Brain (organoid and tissue), 16 donors: ENCODE measurements at places on chromosomes 5 and 9.
A peak's percentile ranks its signal among the peaks of the same experiment; 100 is the strongest.

DNA sequence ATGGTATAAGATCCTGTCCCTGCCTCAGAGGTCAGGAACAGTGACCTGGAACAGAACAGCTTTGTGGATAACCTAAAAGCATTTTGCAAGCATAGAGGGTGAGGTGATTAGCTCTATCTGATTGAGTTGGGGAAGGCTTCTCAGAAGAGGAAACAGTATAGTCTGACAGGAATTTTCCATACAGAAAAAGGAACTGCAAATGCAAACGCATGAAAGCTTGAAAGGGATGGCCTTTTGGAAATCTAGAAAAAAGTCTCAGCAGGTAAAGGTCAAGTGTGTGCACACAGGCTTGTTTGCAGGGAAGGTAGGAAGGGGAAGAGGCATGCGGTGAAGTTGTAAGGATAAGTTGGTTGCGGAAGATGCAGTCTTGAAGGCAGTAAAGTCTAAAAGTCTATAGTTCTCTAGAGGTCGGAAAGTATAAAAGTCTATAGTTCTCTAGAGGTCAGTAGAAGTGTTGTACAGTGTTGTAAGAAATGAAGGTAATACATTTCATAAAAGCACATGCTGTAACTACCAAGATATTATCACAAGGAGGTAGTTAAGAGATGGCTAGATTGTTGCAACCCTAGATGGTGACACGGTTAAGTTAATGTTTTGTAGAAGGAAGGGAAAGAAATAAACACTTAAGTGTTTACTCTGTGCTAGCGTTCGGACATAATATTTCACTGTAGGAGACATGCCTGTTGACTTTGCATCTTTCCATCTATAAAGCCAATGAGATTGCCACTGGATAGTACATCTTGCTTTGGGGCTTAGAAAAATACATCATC is 16.7 kb upstream of the HSPB3 start:
- DNase-seq: no peak

DNA sequence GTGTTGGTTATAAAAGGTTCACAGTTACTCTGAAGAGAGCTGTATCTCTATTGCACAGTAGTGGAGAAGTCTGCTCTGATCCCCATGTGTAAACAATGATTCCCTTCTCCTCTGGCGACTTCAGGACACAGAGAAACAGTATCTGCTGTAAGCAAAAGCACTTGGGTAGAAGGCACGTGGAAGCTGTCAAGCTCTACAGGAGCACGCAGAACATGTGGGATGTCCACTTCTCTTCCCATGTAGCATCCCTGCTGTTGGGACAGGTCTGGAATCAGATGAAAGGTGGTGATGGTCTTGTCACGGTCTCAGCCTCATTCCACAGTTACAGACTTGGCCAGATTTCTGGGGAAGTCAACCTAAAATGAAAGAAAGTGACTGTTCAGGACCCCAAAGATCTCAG is 9.4 kb upstream of the MAPK9 start:
- no peak for DNase-seq

DNA sequence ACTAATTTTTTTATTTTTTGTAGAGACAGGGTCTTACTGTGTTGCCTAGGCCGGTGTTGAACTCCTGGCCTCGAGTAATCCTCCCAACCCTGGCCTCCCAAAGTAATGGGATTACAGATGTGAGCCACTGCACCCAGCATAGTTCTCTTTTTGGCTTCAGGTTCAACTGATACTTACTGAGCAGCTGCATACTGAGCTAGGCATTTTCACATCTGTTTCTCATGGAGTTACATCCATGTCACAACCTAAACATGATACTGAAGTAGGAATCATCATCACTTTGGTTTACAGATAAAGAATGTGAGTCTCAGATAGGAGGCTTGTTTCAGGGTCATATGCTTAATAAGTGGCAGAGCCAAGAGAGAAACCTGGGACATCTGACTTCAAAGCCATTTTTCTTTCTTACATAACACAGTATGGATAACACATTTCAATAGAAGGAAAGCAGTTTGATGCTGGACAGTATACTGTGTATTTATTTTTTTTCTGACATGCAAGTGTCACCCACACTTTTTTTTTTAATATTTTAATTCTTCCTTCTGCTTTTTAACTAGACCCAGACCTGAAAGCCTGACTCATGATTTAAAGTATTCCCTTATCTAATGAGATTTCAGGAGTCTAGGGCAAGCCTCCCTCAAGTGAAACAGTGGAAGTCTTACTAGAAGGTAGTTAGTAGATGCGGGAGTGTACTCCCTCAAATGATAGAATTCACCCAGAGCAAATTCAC is 90.8 kb downstream of the HACD4 start:
- no peak for DNase-seq

DNA sequence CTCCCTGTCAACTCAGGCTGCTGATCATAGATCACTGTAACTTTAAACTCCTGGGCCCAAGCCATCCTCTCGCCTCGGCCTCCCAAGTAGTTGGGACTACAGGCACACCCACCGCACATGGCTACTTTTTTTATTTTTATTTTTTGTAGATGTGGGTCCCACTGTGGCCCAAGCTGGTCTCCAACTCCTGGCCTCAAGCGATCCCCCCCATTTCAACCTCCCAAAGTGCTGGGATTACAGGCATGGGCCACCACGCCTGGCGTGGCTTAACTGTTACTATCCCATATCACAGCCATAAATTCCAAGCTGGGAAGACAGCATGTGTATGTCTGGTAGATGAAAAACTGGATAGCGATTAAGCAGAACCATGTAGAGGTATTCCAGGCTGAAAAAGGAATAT is 1.0 kb downstream of the HDAC3 start:
- DNase-seq: no peak

DNA sequence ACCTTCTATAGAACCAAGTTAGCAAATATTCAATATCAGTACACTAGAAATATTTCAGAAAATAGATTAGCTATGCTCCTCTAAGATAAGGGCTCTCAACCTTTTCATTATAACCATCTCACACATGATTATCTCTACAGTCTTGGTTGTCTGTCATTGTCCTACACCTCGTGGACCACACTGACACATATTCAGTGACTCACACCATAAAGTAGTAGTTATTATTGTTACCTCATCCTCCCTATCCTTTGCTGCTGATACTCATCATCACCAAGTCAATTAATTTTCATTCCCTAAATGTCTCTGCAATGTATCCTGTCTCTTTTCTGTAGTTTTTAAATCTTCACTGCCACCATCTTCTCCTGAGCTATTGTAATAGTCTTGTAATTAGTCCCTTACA is 1309.2 kb upstream of the C9orf72 start:
- no peak for DNase-seq

DNA sequence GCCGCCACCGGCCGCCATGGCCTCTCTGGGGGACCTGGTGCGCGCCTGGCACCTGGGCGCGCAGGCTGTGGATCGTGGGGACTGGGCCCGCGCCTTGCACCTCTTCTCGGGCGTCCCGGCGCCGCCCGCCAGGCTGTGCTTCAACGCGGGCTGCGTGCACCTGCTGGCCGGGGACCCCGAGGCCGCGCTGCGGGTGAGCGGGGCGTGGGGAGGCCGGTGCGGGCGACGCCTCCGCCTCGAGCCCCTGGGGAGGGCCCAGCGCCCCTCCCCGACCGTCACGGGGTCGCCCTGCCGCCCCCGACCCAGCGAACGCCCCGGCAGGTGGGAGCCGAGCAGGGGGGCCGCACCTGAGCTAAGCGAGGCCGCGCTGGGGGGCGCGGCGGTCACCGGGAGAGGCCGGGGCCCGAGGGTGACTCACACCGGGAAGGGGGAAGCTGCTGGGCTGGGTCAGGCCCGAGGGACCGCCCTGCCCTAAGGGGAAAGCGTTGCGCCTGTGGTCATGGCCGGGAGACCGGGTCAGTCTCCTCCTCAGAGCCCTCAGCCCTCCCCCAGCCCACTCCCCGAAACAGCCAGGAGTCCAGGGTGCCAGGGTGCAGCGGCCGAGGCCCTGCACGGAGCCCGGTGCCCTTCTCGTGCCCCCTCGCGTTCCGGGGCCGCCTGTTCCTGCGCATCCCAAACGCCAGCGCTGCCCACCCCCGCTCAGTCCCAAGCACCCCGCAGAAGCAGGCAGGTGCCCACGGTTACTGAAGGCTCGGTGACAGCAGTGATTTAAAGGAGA is 510 bp downstream of the NOXA1 start:
- no peak for DNase-seq

DNA sequence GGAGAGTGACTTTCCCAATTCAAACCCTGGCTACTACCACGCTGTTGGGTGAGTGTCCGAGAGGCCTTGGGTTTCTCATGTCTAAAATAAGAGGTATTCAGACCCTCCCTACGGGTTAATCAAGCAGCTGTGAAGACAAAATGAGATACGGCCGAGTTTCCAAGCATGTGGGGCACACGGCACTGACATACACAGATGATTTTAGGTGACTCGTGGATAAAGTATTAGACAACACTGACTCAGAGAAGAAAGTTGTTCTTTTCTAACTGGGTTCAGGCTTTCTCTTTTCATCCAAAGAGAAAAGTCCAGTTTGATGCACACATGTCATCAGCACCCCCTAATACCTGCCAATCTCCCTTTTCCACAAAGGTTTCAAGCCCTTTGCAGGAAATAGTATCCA is 15.6 kb downstream of the FOXI1 start:
- no peak for DNase-seq

DNA sequence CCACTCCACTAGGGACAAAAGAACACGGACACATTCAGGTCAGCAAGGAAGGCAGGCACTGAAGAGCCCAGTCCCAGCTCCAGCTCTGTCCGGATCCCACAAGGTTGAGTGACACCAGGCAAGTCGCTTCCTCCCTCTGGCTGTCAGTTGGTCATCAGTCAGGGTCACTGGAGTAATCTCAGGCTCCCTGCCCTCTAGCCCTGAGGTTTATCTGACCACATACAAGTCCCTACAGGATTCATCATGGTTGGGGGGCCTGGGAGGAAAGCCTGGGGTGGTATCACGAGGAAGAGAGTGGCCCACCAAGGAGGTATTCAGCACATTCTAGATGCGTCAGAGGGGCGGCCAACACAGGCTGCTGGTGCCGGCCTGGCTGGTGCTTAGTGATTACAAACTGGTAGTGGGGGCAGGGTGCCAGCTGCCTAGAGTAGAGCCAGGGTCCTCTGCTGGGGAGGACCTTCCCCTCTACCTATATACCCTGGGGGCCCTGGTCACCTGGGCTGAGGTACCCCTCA is 81.5 kb downstream of the SHB start:
- DNase-seq: no peak

DNA sequence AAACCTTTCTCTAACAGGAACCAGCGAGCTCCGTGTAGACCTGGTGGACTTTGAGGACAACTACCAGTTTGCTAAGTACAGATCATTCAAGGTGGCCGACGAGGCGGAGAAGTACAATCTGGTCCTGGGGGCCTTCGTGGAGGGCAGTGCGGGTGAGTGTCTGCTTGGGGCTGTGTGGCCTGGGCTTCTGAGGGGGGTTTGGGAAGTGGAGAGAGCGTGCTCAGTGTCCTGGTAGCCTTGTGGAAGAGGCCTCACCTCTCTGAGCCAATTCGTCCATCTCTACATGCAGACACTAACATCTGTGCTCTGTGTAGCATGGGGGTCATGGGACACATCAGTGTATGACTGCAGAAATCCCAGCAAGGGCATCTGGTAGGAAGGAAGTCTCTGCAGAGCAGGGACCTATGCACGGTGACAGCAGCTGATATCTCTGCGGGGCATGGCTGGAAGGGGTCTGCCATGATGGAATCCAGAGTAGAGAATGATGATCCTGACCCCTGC is 5.9 kb downstream of the FCN2 start:
- no peak for DNase-seq

GRCh38 chr5:31921852-31922305 is 252.2 kb downstream of the GOLPH3 start:
- no peak for DNase-seq

DNA sequence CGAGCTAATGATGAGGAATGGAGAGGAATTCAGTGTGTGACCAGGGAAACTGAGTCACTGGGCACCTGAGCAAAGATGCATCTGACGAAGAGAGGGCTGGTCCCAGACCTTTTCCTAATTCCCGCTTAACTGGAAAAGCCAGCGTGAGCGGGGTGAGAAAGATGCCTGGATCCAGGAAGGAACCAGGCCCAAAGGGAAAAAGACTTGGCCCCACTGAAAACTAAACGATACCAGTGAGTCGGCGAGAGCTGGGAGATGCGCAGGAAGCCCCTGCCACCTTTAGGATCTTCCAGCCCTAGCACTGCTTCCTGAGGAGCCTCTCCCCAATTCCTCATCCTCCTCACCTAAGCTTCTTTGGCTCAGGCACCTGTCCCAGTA is 499 bp upstream of the FCHSD1 start:
- DNase-seq: no peak

DNA sequence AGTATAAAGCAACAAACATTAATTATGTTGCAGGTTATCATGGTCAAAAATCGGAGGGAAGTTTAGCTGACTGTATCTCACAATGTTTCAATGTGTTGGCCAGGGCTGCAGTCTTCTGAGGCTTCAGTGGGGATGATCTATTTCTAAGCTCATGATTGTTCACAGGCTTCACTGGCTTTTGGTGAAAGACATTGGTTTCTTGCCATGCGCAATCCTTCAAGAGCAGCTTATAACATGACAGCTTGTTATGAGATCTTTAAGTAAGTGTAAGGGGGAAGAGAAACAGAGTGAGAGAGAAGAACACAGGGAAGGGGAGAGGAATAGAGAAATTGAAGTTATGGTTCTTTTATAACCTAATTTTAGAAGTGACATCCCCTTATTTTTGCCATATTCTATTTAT is 385.9 kb upstream of the CHD1 start:
- DNase-seq: peak; percentile 32

- peak; percentile 34 for DNase-seq
These were observed 10.3 kb downstream of the PTPA start for GRCh38 chr9:129121483-129121882.

GRCh38 chr9:103816146-103816545 is 278.0 kb upstream of the SMC2 start:
- no peak for DNase-seq

GRCh38 chr5:103360475-103360874 is 101.9 kb downstream of the MACIR start:
- DNase-seq: no peak

GRCh38 chr5:19837536-19838174 is 150.3 kb downstream of the CDH18 start:
- peak; percentile 2 for DNase-seq

GRCh38 chr9:110891760-110892159 is 146.5 kb downstream of the LPAR1 start:
- no peak for DNase-seq

GRCh38 chr5:153043886-153044285 is 446.6 kb upstream of the GRIA1 start:
- no peak for DNase-seq

DNA sequence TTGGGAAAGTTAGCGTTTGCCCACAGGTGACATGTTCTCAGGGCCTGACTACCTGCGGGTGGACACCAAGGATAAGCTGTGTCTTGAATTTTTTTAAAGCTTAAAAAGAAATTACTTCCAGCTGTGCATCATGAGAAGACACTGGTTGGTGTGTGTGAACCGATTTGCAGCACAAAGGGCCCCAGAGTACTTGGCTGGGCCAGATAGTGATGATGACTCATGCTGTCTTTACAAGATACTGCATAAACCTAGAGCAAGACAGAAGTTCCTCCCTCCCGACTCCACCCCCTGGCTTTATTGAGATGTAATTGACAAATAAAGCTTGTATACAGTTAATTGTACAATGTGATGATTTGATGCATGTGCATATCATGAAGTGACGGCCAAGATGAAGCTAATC is 212.8 kb downstream of the NXNL2 start:
- no peak for DNase-seq

GRCh38 chr9:10612641-10613398 is at the start of gene PTPRD:
TSS of gene PTPRD (minus strand) at chr9:10613002.
- peak; percentile 91 for DNase-seq
